Activated CD4-positive, alpha-beta T cell treated with anti-CD3 and anti-CD28 coated beads, Interleukin-2, amount 10 ng/mL, durations not matched to agents 7 days and 5 days (primary cell): ENCODE measurements at places on chromosomes 7 and 10. TPM values are rescaled to one million over a fixed set of nuclear protein-coding genes. Genes with fewer than 3 reads are reported as not detected.
A peak's percentile ranks its signal among the peaks of the same experiment; 100 is the strongest.

Gene PRR15
- not detected for total RNA-seq

DNA sequence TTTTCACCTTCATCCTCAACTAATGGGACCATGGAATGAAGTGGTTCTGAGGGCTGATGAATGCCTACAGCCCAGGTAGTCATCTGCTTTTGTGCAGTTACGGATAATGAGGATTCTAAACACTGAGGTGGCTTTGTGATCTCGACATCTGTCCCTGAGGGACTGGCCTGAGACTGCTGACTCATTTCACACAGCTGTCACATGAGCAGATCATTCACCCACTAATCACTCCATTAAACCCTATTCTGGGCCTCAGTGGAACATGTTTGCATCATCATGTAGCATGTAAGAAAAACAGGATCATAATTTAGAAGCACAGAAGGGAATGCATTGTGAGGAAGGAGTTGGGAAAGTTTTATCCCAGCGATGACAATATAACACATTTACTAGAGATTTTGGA is 79.4 kb upstream of the FEZF1 start:
- no peaks in the 10 kb centered on the region for H3K36me3 ChIP-seq
- no peaks in the 10 kb centered on the region for H3K4me1 ChIP-seq
- no peak overlapping the region for H3K27ac ChIP-seq
- no peaks in the 10 kb centered on the region for H3K27me3 ChIP-seq
- H3K4me3 ChIP-seq, result no peak overlapping the region
- DNase-seq, result no peak

DNA sequence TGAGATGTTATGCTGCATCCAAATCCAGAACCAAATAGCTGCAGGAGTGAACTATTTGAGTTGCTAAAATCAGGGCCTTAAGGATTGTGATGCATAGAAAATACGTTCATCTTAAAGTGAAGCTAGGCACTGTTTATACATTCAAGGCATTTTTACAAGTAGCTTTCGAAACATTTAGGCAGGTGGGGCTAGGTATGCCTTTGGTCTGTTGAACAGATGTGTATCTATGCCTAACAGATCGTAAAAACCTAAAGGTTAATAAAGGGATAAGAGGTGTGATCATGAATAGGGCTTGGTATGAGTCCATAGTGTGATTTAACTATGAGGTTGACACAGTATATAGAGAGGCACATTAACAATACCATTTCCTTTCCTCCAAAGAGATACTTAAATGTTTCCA is 262.5 kb downstream of the SEMA3D start:
- H3K27ac ChIP-seq, result no peak overlapping the region
- H3K27me3 ChIP-seq, result no peaks in the 10 kb centered on the region
- no peaks in the 10 kb centered on the region for H3K36me3 ChIP-seq
- no peak for DNase-seq
- H3K4me3 ChIP-seq, result no peak overlapping the region

Gene PAPOLB
- total RNA-seq, result not detected

DNA sequence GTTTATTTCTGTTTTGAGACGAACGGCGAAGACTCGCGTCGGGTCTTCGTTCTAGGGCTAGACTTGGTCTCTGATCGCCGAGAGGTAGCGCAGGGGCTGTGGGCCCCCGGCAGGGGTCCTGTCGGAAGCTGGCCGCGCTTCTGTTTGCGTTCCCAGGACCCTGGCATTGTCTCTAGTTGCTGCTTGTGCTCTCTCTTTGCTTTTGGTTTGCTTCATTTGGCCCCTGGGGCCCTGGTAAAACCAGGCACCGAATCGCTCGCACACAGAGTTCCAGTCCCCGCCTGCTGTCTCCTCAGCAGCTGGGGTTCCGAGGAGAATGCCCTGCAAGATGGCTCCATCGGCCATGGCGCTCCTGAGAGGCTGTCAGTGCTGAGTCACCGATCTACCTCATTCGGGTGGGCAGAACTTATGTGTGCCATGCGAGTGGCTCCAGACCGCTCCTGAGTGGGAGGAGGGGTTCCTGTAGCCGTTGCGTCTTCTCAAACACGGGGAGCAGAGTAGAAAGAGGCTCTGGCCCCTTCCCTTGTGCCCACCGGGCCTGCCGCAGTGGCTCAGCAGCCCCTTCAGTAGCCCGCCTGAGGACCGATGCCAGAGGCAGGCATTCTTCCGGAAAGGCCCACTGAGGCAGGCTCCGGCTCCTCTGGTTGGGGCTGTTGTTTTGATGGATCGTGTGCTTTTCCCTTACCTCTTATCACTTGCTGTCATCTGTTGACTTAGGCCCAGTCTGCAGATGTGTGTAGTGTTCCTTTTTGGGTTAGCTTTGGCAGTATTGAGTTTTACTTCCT is 826 bp downstream of the CHPF2 start:
- peak; percentile 67 for DNase-seq
- H3K36me3 ChIP-seq, result peaks cover 14% of the 10 kb centered on the region
- H3K4me1 ChIP-seq, result peaks cover 29% of the 10 kb centered on the region
- peak overlapping the region; percentile 99 for H3K4me3 ChIP-seq
- H3K27me3 ChIP-seq, result no peaks in the 10 kb centered on the region
- peak overlapping the region; percentile 98 for H3K27ac ChIP-seq

DNA sequence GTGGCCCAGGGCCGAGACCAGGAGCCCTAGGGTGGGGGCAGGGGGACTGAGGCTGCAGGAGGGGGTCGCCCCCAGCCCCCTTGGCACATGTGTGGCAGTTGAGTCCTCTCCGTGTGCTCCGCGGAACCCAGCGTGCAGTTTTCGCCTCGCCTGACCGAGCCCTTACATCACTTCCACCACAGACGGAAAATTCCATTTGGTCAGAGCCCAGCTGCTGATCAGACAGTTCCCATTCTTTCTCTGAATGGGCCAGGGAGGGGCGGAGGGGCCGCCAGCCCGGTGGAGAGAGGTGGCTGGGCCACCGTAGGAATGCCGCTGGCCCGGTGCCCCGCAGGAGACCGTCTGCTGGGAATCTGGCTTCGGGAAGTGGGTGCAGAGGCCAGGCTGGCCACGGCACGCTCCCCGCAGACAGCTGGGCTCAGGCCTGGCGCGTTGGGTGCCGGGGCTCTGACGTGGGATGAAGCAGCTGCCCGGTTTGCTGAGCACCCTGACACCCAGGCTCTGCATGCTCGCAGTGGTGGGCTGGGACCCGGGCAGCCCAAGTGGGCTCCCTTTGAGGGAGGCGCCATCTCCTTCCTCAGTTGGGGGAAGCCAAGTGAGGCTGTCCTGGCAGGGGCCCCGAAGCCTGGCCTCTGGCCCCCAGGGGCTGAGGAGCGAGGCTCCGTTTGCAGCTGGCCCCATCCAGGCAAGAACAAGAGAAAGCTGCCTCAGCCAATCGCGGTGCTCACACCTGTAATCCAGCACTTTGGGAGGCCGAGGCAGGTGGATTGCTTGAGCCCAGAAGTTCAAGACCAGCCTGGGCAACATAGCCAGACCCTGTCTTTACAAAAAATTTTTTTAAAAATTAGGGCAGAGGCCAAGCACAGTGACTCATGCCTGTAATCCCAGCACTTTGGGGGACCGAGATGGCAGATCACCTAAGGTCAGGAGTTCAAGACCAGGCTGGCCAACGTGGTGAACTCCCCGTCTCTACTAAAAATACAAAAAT is 9.9 kb downstream of the TTYH3 start:
- H3K27ac ChIP-seq, result no peak overlapping the region
- H3K27me3 ChIP-seq, result no peaks in the 10 kb centered on the region
- H3K36me3 ChIP-seq, result no peaks in the 10 kb centered on the region
- peaks cover 21% of the 10 kb centered on the region for H3K4me1 ChIP-seq
- no peak for DNase-seq
- H3K4me3 ChIP-seq, result no peak overlapping the region

Gene GSTO1
- total RNA-seq, result 129 TPM

DNA sequence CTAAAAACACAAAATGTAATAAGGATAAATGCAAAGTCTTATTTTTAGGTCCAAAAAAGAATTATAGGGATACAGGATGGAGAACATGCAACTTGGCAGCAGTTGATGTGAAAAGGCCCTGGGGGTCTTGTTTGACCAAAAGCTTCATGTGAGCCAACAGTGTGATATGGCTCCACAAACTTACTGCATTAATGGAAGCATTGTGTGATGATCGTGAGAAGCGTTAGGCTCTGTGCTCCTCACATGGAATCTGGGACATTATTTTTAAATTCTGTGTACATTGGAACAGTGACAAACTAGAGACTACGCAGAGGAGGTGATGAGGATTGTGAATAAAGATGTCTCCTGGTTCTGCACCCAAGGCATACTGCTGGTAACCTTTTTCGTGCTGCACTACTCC is 39.1 kb upstream of the CALD1 start:
- H3K4me3 ChIP-seq, result no peak overlapping the region
- DNase-seq, result no peak
- H3K36me3 ChIP-seq, result no peaks in the 10 kb centered on the region

Gene GNAI1
- 0.45 TPM for total RNA-seq

Gene TMEM26
- not detected for total RNA-seq

GRCh38 chr7:142030848-142031247 is 35.2 kb downstream of the MGAM start:
- H3K4me3 ChIP-seq, result no peak overlapping the region
- H3K27ac ChIP-seq, result no peak overlapping the region
- H3K27me3 ChIP-seq, result peaks cover 3% of the 10 kb centered on the region

- no peak for DNase-seq
- peaks cover 87% of the 10 kb centered on the region for H3K36me3 ChIP-seq
- H3K27me3 ChIP-seq, result no peaks in the 10 kb centered on the region
- H3K4me3 ChIP-seq, result no peak overlapping the region
- H3K27ac ChIP-seq, result peak overlapping the region; percentile 87
These were observed 52.2 kb downstream of the FIGNL1 start for GRCh38 chr7:50397971-50398324.

DNA sequence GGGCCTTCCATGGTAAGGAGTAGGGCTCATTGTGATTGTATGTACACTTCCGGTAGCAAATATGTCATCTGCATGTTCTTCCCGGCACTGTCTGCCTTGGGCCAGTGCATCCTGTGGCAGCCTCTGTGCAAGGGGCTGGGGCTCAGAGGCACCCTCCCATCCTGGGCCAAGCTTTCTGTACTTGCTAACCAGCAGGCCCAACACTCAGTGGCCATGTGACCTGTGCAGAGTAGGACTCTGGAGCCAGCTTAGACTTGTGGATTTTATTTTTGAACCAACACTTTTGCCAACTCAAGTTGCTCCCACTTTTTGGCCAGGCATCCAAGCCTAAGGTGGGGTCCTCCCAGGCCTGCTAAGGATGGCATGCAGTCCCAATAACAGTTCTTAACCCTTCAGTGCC is 25.0 kb downstream of the LDB3 start:
- no peak overlapping the region for H3K4me3 ChIP-seq
- no peak overlapping the region for H3K27ac ChIP-seq
- peaks cover 3% of the 10 kb centered on the region for H3K27me3 ChIP-seq
- no peak for DNase-seq

- DNase-seq, result peak; percentile 75
- H3K4me1 ChIP-seq, result peaks cover 27% of the 10 kb centered on the region
- peaks cover 30% of the 10 kb centered on the region for H3K27me3 ChIP-seq
- H3K4me3 ChIP-seq, result peak overlapping the region; percentile 58
- peak overlapping the region; percentile 92 for H3K27ac ChIP-seq
These were observed 23.2 kb downstream of the PILRA start for GRCh38 chr7:100396421-100396982.

Gene NPY
- total RNA-seq, result not detected

DNA sequence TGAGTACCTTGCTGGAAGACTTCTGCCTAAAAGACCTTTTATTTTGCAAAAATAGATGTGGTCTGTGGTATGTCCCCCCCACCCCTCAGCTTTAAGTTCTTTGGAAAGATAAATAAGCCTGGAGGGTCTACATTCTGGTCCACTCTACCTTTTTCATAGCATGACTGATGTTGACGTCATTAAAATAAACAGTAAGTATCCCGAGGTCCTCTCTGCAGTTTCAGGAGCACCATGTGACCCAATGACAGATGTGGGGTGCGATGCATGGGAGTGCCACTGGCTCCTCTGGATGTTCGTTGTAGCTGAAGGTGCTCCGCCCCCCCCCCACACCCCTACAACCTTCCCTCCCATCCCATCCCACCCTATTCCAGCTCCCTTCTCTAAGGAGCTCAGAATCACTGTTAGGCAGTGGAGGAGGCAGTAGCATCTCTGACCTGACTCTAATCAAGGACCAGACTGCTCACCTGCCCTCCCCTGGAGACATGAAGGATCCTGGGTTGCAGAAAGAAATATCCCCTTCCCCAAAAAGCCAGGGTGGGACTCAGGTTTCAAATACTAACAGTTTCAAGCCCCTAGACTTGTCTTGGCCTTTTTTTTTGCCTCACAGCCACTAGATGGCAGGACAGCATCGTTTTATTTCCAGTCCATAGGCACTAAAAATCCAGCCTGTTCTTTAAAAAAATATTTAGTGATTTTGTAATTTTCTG is 25.1 kb downstream of the CASP7 start:
- H3K27ac ChIP-seq, result no peak overlapping the region
- no peak overlapping the region for H3K4me3 ChIP-seq
- DNase-seq, result peak; percentile 40
- H3K36me3 ChIP-seq, result peaks cover 32% of the 10 kb centered on the region

- H3K27me3 ChIP-seq, result no peaks in the 10 kb centered on the region
- no peak for DNase-seq
- no peak overlapping the region for H3K4me3 ChIP-seq
- peaks cover 13% of the 10 kb centered on the region for H3K4me1 ChIP-seq
- H3K27ac ChIP-seq, result no peak overlapping the region
These were observed 7.2 kb downstream of the CYP3A5 start for GRCh38 chr7:99672573-99672972.

DNA sequence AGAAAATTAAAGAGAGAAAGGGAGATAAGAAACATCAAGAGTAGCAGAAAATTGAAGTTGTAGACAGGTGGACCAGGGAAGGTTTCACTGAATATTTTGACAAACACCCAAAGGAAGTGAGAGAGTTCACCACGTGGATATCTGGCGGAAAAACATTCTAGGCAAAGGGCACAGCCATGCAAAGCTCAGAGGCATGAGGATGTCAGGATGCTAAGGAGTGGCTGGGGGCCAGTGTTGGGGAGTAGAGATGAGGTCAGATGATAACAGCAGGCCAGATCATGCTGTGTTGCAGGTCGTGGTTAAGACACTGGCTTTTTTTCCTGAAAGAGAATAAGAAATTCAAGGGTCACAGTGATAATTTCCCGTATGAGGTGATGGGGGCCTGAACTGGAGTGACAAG is 181.9 kb downstream of the DGKI start:
- H3K4me3 ChIP-seq, result no peak overlapping the region
- no peaks in the 10 kb centered on the region for H3K36me3 ChIP-seq
- no peak overlapping the region for H3K27ac ChIP-seq
- DNase-seq, result no peak

Gene SLC18A3
- not detected for total RNA-seq
